ENCODE measurements at places on chromosomes 11 and 22. TPM values are rescaled to one million over a fixed set of nuclear protein-coding genes. Genes with fewer than 3 reads are reported as not detected.
A peak's percentile ranks its signal among the peaks of the same experiment; 100 is the strongest.

The SCUBE2 gene
- total RNA-seq = 1.3 TPM

The FXYD2 gene
- 0.52 TPM for total RNA-seq

GRCh38 chr22:17943533-17944249, 80.7 kb downstream of the MICAL3 start:
- no peak for DNase-seq

GRCh38 chr11:123504401-123504800, 74.3 kb downstream of the GRAMD1B start:
- no peak for DNase-seq

The NCR3LG1 gene
- total RNA-seq = 1.5 TPM

DNA sequence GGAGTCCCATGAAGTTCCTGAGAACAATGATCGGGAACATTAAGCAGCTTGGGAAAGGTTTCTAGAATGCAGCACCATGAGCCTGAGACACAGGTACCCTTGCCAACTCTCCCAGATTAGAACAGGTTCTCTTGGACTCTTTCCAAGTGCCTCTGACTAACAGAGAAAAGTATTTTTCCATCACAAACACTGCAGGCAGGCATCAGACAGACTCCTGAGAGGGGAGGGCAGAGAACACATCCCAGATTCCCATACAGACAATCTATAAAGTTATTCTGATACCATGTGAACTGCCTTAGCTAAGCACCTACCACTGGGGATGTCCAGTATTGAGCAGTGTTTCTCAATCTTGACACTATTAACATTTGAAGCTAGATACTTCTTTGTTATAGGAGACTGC, 27.3 kb downstream of the SERGEF start:
- peak; percentile 51 for DNase-seq

The MMP13 gene
- total RNA-seq = not detected

- no peak for DNase-seq
Observed at GRCh38 chr22:42670921-42671709, 21.9 kb upstream of the CYB5R3 start.

- DNase-seq = no peak
Observed at GRCh38 chr11:26575946-26576345, 3.9 kb upstream of the MUC15 start.

The MS4A3 gene
- total RNA-seq = not detected

The ANO1 gene
- total RNA-seq = 41.7 TPM

The OR51T1 gene
- total RNA-seq = not detected

- DNase-seq = no peak
Observed at GRCh38 chr11:78131956-78132355, 7.5 kb downstream of the ALG8 start.

- no peak for DNase-seq
Observed at GRCh38 chr11:115257678-115258077, 246.5 kb downstream of the CADM1 start.

DNA sequence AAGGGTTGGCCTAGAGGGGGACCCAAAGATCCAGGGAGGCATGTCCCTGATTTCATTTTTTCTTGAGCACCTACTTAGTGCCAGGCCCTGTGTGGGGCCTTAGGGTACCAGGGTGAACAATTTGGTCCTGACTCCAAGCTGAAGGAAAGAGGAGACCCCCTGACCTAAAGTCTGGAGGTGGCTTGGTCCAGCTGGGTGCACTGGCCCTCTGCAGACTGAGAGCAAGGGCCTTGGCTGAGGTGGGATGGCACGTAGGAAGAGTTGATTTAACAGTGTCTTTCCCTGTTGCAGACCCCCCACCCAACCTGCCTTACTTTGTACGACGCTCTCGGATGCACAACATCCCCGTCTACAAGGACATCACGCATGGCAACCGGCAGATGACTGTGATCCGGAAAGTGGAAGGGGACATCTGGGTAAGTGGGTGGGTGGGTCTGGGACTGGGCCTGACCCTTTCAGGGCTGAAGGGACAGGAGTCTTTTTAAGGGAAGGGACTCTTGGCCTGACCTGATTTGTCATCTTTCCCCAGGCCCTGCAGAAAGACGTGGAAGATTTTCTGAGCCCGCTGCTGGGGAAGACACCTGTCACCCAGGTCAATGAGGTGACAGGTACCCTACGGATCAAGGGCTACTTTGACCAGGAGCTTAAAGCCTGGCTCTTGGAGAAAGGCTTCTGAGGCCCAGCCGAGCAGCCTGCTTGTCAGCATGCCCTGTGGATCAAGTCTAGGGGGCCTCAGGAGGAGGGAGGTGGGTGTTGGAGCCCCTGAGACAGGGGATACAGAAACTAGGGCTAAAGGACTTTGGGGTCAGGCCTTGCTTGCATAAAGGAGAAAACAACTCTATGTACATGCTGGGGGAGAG, 3.3 kb downstream of the MRPL49 start:
- DNase-seq = no peak

DNA sequence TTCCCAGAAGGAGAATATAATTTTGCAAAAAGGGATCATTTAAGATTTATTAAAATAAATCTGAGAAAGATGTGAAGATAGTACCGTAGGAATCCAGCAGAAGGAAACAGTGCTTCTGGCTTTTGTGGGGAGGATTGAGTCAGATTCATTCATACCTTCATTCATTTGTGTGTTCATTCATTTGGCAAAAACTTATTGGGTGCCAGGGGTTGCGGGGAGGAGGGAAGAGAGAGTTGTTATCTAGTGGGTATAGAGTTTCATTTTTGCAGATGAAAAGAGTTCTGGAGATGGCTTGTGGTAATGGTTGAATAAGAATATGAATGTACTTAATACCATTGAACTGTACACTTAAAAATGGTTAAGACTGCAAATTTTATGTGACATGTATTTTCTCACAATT, 31.1 kb downstream of the BMAL1 start:
- DNase-seq = no peak

DNA sequence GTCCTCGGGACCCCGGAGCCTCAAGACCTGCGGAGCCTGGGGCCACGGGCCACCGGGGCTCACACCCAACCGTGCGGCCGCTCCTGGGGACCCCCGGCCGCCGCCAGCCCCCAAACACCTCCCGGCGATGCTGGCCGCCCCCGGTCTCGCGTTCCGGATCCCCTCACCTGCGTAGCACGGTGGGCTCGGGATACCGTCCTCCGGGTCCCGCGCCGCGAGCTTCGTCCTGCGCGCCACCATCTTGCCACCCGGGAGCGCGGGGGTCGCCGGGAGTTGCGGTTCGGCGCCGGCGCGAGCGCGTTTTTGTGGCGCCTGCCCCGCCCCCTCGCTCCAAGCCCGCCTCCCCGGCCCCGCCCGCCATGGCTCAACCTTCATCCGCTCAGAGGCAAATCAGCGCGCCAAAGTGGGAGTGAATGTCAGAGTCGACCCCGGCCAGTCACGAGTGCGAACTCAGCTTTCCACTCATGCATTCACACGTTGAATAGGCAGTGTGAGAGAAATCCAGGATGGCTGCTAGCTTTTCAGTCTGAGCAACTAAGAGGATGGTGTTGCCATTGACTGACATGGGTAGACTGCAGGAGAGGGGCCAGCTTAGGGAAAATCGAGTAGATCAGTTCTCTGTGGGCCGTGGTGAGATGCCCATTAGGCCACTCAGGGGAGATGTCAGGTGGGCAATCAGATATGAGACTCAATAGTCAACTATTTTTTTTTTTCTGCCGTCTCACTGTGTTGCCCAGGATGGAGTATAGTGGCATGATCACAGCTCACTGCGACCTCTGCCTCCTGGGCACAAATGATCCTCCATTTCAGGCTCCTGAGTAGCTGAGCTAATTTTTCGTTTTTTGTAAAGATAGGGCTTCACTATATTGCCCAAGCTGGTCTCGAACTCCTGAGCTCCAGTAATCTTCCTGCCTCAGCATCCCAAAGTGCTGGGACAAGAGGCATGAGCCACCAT, 28.3 kb downstream of the SERHL2 start:
- DNase-seq = peak; percentile 21

- DNase-seq = no peak
Observed at GRCh38 chr22:36022162-36022561, 6.5 kb downstream of the RBFOX2 start.

GRCh38 chr22:32533265-32534111, 58.9 kb downstream of the FBXO7 start:
- DNase-seq = no peak

The GRIA4 gene
- total RNA-seq = not detected

DNA sequence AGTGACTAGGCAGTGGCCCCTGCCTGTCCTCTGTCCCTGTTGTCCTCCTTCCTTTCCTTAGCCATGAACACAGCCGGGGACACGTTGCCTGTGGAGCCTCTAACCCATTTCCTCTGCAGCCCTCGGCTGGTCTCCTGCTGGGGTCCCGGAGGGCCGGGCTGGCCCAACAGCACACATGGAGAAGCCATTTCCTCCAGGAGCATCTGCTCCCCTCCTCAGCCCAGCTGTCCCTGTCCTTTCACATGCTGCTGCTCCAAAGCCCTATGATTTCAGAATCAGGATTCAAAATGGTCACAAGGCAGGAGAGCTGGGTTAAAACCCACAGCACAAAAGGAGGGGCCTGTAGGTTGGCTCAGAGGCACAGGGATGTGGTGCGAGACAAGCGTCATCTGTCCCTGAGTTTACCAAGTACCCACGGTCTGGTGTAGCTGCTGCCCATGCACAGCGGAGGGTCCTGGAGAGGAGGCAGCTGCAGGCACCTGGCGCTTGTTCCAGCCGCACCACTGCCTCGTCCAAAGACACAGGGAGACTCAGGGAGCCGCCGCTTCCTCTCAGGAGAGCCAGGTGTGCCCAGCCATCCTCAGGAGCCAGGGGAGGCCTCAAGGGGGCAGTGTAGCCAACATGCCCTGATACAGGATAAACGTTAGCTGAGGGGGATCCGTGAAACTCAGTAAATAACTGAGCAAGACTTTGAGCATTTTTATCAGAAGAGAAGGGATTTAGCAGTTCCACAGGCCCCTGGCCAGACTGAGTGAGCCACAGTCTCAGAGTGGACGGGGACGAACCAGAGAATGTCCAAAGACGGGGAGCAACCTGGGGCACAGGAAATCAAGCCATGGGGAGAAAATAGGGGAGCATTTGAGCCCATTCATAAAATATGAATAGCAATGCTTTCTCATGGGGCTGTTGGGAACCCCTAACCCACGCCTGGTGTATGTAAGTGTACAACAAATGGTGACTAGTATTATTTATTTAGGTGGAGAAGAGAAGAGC, 3.9 kb upstream of the VSIG10L2 start:
- DNase-seq = peak; percentile 22

- DNase-seq = no peak
Observed at GRCh38 chr22:45172881-45173585, 9.3 kb downstream of the NUP50 start.

DNA sequence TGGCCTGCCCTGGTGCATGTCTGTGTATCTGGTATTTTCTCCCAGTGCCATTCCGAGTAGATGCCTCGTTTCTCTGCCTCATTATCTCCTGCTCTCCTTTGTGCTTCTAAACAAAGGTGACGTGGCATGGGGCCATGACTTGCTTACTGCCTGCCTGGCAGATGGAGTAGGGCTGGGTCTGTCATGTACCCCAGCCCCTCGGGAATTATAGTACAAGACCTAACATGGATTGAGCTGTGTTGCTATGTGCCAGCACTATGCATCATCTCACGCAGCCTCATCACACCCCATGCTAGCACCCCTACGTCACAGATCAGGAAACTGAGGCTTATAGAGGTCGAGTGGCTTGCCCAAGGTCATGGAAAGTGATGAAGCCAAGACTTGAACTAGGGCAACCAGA, 88.1 kb downstream of the GALNT18 start:
- no peak for DNase-seq

GRCh38 chr11:6297831-6298230, 22.5 kb downstream of the CAVIN3 start:
- no peak for DNase-seq

Measured in HCT116 (cell line).